ENCODE measurements at places on chromosomes 13 and 19.

DNA sequence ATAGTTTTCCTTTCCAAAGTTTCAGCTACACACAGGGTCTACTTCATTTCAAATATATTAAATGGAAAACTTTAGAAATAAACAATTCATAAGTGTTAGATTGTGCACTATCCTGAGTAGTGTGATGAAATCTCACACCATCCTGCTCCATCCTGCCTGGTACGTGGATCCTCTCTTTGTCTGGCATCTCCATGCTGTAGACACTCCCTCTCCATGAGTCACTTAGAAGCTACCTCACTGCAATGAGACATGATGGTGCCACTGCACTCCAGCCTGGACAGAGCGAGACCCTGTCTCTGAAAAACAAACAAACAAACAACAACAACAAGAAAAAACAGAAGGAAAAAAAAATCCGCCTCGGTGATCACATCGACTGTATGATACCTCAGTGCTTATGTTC, 191.8 kb downstream of the PCCA start:
- DNase-seq, result no peak

- no peak for DNase-seq
Observed at GRCh38 chr19:7781157-7781556, 18.1 kb downstream of the CLEC4M start.

GRCh38 chr13:112750570-112750969, 60.7 kb downstream of the ATP11A start:
- DNase-seq, result no peak

- DNase-seq, result no peak
Observed at GRCh38 chr13:98213354-98213753, 36.3 kb upstream of the RNF113B start.

DNA sequence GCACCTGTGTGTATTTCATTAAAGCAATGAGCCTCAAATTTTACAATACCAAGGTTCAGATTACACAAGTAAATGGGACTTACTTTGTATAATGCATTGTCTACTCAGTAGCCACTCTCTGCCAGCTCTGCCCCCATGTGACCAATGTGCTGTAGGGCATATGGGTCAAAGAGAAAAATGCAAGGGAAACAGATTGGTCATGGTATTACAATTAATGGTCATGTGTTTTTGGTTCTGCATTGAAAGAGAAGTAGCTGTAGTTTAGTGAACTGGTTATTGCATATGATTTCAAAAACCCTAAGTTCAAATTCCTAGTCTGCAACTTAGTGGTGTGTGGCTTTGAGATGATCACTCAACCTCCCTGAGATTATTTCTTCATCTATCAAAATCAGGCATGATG, 545.4 kb downstream of the SUCLA2 start:
- no peak for DNase-seq

DNA sequence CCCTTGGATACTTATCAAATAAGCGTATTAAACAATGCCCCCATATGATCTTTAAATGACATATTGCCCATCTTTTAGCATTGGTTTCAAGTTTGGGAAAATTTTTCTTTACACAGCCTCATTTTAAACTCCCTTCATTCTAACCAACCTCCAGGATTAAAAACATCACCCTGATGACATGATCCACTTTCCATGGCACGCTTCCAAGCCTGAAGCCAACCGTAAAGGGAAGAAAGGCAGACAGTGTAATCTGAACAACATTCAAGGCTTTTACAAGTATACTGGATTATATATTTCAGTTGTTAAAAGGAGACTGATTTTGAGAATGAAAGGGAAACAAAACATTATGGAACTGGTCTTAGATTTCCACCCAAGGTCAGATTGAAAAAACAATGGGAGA, 1721.9 kb downstream of the OLFM4 start:
- no peak for DNase-seq

GRCh38 chr13:71801165-71801760, 65.7 kb downstream of the DACH1 start:
- no peak for DNase-seq

- DNase-seq, result no peak
Observed at GRCh38 chr19:42271045-42271419, 2.0 kb downstream of the CIC start.

GRCh38 chr13:99564386-99564785, 63.1 kb downstream of the TM9SF2 start:
- DNase-seq, result no peak

- no peak for DNase-seq
Observed at GRCh38 chr19:15469513-15470297, 5.4 kb upstream of the RASAL3 start.

GRCh38 chr19:41405776-41406175, 8.2 kb downstream of the BCKDHA start:
- no peak for DNase-seq

DNA sequence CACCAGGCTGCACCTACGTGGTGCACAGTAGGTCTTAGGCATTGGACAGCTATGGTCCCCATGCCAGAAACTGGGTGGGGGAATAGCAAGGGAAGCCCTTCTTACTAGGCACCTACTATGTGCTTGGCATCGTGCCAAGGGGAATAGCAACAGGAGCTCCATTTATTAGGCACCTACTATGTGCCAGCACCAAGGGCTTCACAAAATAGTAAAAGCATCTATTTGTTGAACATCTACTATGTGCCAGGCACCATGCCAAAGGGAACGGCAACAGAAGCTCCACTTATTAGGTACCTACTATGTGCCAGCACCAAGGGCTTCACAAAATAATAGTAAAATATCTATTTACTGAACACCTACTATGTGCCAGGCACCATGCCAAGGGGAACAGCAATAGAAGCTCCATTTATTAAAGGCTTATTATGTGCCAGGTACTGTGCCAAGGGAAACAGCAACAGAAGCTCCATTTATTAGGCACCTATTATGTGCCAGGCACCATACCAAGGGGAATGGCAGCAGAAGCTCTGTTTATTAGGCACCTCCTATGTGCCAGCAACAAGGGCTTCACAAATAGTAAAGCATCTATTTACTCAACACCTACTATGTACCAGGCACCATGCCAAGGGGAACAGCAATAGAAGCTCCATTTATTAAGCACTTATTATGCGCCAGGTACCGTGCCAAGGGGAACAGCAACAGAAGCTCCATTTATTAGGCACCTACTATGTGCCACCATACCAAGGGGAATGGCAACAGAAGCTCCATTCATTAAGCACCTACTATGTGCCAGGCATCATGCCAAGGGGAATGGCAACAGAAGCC, 108.5 kb downstream of the PTPRS start:
- no peak for DNase-seq

- no peak for DNase-seq
Observed at GRCh38 chr13:93872376-93872775, 607.1 kb downstream of the DCT start.

GRCh38 chr19:10797078-10797477, 38.9 kb downstream of the TMED1 start:
- DNase-seq, result no peak

DNA sequence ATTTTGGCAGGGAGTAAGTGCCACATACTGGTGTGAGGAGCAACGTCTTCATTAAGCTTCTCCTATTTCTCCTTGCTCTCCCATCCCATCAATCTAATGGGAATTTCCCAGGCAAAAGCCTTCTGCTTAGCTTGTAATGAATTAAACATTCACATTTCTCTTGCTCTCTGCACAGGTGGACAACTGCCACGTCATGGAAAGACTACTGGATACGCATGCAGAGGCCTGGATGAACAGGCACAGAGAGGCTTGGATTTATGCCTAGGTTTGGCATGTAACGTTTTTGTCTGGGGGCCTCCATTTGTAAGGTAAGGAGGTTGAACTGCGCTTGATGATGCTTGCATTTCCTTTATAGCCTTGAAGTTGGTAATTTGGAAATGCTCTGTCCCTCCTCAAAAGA, 374.8 kb downstream of the KLF12 start:
- no peak for DNase-seq

GRCh38 chr19:46551164-46551563, 50.0 kb upstream of the CALM3 start:
- no peak for DNase-seq

GRCh38 chr13:106369858-106370257, 165.6 kb downstream of the EFNB2 start:
- DNase-seq, result no peak

- DNase-seq, result no peak
Observed at GRCh38 chr19:18502638-18503294, 19.1 kb downstream of the ELL start.

- DNase-seq, result no peak
Observed at GRCh38 chr13:79895416-79895815, 414.5 kb downstream of the NDFIP2 start.

- DNase-seq, result no peak
Observed at GRCh38 chr13:25762795-25763377, 288.9 kb downstream of the SHISA2 start.

- no peak for DNase-seq
Observed at GRCh38 chr13:100976993-100977392, 302.4 kb upstream of the TMTC4 start.

- no peak for DNase-seq
Observed at GRCh38 chr13:67062160-67062559, 168.0 kb downstream of the PCDH9 start.

DNA sequence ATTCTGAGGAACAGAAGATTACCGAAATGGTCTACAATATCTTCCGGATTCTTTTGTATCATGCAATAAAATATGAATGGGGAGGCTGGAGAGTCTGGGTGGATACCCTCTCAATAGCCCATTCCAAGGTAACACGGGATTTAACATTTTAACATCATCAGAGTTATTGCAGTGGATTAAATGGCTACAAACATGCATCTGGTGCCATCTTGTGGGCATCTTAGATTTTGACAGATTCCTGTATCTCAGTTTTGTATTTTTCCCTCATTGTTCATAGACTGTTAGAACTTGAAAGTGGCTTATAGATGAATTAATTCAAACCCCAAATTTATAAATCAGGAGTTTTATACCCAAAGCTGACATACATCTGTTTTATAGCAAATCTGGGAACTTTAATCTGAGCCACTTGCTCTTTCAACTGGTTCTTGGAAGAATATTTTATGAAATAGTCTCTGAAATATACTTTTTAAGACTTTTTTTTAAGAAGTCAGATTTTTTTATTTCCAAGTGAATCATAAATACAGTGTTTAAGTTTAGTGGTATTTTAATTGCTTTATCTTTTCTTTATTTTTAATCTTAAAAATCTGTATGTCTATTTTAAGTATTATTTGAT, 215.2 kb downstream of the NBEA start:
- DNase-seq, result no peak

- DNase-seq, result no peak
Observed at GRCh38 chr13:70841240-70842061, 733.2 kb upstream of the KLHL1 start.

DNA sequence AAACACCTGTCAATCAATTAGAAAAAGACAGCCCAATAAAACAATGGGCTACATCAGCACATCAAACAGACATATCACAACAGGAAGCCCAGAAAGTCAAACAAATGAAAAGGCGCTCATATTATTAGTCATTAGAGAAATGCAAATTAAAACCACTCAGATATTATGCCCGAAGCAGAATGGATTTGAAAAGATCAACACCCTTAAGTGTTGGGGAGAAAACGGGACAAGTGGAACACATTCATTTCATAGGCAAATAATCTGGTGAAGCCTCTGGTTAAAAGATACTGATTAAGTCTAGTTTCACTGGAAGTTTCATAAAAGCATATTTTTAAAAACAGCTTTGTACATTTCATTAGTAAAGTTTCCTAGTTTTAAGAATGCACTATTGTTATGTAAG, 17.4 kb downstream of the NLRP9 start:
- no peak for DNase-seq

GRCh38 chr19:1084024-1084868, 10.9 kb downstream of the POLR2E start:
- no peak for DNase-seq

DNA sequence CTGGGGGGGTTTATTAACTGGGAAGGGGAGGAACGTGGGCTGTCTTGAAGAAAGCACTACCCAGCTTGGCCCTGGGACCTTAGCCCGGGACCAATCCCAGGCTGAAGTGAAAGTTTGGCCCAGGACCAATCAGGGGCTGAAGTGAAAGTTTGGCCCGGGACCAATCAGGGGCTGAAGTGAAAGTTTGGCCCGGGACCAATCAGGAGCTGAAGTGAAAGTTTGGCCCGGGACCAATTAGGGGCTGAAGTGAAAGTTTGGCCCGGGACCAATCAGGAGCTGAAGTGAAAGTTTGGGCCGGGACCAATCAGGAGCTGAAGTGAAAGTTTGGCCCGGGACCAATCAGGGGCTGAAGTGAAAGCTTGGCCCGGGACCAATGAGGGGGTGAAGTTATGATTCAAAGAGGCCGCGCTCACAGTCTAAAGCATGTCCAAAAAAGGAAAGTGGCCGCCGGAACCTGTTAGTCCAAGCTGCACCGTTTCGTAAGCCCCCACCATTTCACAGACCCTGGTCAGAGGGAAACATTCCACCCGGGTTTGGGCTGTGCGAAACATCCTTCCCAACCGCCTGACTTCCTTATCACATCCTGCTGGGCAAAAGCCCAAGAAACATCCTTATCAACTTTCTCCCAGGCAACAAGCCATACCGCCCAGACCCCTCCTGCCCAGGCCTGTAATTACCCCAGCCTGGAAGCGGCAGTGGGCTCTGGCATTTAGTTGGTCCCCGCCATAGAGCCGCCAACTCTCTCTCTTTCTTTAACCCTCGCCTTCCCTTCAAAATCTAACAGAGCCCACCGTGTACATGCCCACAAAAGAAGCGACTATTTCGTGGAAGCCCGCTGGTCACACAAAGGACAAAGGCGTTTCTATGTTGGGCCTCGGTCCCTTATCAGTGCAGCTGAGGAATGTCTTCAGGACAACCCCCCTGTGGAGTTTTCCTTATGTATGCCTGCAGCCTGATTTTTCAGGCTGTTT, 1.1 kb downstream of the ZNF850 start:
- DNase-seq, result no peak

DNA sequence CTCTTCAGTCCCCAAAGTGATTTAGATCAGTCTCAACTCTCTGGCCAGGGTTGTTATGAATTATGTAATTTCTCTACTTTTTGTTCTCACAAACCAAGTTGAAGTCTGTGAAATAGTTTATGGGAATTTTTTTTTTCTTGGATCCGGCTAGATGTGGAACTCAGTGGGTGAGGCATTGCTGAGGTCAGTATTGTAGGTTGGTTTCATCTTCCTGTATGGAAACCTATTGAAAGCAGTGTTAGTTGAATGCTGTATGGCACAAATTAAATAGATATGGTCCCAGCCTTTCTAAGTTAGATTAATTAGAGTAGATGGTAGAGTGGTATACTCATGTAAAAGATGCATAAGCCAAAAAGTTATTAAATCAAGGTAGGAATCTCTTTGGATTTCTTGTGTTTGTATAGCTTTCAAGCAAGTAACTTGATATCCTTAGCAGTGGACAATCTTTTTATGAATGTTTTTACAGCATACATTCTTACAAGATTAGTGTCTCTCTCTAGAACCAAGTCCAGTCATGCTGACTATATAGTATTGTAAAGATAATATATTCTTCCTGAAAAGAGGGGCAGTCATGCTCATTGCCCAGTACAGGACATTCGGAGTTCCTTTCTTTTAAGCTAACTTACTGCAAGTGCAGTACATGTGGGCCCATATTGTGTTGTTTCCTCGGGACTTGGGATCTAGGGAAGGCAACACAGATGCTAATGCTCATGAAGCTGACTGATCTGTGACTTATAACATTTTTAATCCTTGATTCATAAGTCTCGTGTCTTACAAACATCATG, 2541.1 kb downstream of the PCDH9 start:
- no peak for DNase-seq

Data from stimulated activated CD8-positive, alpha-beta memory T cell treated with anti-CD3 and anti-CD28 coated beads, Interleukin-7, amount 100 ng/mL, for 24 hours (primary cell).